ENCODE measurements at places on chromosomes 6 and 20.

DNA sequence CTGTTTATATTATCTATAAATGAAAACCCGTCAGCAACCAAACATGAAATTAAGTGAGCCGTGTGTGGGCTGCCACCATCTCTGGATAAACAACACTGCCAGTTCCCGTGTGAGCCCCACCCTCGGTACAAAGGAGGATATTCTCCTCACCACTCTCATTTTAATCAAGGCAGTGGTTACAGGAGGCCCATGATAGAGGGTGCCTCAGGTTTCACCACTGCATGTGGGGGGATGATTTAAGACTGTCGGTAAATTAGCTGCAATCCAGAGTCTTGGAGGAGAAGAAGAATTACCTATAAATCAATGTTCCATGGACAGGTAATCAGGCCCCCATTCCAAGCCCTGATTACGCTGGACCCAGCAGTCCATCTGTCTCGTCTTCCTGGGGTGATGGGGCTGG lies 361.6 kb upstream of the SULF2 start:
- no peak for DNase-seq

- no peak for DNase-seq
Measured at GRCh38 chr6:35190306-35190705, 23.4 kb upstream of the SCUBE3 start.

- no peak for DNase-seq
Measured at GRCh38 chr6:132089173-132089572, 138.0 kb upstream of the CCN2 start.

GRCh38 chr20:23513164-23513563 lies 22.2 kb downstream of the CST8 start:
- no peak for DNase-seq

- no peak for DNase-seq
Measured at GRCh38 chr6:168160506-168161370, 81.7 kb upstream of the FRMD1 start.

DNA sequence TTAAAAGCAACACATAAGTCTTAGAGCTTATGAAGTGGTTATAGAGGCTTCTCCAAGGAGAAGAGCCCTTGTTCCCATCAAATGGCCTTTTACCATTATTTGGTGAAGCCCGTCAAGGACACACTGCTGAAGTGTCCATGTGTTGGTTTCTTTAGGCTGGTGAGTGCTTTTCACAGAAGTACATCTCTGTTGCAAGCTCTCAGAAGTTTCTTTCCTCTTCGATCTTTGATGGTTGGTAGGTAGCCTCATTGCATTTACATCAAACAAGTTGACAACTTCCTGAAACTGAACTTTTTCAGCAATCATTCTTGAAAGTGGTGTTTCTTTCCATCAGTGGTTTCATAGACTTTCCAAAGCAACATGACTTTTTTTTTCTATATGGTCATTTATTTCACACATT lies 465.6 kb downstream of the HDGFL1 start:
- DNase-seq = no peak

DNA sequence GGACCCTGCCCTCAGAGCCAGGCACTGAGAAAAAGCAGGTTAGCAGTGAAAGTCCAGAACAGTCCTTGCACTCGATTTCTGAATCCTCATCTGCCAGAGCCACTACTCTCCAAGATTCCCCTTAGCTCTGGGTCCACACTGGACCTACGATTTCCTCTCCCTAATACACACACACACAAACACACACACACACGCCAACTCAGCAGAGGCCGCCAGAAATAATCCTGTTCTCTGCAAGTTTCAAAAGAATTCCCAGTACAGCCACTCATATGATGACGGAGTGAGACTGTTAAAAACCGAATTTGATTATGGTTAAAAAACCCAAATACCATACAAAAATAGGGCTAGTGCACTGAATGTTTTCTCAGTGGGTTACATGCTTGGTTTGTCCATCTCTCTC lies 90.8 kb downstream of the GMPR start:
- DNase-seq = no peak

GRCh38 chr20:62550087-62550632 lies 74.4 kb upstream of the GATA5 start:
- DNase-seq = no peak

DNA sequence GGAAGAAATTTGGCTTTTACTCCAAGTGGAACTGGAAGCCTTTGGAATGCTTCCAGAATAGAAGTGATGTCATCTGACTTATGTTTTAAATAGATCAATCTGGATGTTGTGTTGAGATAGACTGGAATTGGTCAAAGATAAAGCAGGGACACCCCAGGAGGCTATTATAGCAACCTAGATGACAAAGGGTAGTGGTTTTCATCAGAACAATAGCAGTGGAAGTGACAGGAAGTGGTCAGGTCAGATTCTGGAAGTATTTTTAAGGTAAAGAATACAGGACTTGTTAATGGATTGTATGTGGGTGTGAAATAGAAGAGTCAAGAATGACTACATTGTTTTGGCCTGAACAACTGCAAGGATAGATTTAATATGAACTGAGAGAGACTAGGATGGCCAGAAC lies 191.4 kb downstream of the ADGRB3 start:
- no peak for DNase-seq

- no peak for DNase-seq
Measured at GRCh38 chr6:113924312-113924723, 46.6 kb downstream of the HDAC2 start.

DNA sequence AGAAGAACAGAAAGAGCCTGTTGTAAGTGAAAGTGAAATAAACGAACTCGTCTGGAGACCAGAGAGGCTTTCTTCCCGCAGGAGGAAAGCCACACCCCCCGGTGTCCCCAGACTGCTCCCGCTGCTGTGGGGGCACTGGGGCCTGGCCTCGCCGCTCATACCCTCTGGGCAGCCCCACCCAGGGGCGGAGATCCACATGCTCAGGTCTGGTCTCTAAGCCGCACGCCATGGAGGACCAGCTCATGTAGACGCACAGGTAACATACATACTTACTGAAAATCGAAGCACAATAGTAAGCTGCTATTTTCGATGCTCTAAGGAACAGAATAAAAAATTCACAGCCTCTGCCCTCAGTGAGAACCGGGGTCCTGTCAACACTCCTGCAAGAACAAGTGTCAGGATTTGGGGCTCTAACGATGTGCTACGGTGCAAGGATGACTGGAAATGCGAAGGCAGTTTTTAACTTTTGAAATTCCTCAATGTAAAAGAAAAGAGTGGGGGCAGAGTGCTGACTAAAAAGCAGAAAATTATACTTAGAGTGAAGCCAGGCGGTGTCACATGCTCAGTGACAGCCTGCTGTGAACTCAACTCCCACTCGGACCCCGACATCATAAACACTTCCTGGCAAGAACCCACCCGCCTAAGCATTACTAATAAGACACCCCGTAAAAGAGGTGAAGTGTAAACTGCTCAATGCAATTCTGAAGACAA lies 110.5 kb downstream of the IRF4 start:
- no peak for DNase-seq

Measured in glutamatergic neuron (in vitro differentiated cells).